ENCODE measurements at places on chromosomes 6 and 20.
A peak's percentile ranks its signal among the peaks of the same experiment; 100 is the strongest.

- no peak for DNase-seq
Measured at GRCh38 chr6:137933696-137934095, 66.6 kb downstream of the TNFAIP3 start.

- DNase-seq: no peak
Measured at GRCh38 chr6:69868961-69869360, 2.6 kb downstream of the COL19A1 start.

- DNase-seq: no peak
Measured at GRCh38 chr20:45950330-45950646, 15.8 kb downstream of the PCIF1 start.

- no peak for DNase-seq
Measured at GRCh38 chr20:16001286-16001685, 572.0 kb downstream of the KIF16B start.

GRCh38 chr6:107083921-107084320 is 31.4 kb downstream of the BEND3 start:
- DNase-seq: no peak

DNA sequence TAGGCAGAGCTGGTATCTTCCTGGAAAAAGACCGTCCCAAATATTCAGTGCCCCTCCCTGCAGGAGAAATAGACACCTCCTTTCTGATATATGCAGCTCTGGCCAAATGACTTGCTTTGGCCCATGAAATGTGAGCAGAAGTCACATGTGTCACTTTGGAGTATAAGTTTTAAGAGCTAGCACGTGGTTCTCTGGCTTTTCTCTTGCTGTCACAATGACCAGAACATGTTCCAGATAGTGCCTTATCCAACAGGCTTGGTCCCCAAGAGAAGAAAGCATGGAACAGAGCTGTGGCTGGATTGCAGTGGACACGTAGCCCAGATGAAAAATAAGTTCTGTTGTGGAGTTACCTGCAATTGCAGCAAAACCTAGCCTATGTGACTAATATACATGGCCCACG is 40.4 kb downstream of the UNC5CL start:
- DNase-seq: no peak

GRCh38 chr6:155411154-155412052 is 44.2 kb downstream of the NOX3 start:
- peak; percentile 89 for DNase-seq

DNA sequence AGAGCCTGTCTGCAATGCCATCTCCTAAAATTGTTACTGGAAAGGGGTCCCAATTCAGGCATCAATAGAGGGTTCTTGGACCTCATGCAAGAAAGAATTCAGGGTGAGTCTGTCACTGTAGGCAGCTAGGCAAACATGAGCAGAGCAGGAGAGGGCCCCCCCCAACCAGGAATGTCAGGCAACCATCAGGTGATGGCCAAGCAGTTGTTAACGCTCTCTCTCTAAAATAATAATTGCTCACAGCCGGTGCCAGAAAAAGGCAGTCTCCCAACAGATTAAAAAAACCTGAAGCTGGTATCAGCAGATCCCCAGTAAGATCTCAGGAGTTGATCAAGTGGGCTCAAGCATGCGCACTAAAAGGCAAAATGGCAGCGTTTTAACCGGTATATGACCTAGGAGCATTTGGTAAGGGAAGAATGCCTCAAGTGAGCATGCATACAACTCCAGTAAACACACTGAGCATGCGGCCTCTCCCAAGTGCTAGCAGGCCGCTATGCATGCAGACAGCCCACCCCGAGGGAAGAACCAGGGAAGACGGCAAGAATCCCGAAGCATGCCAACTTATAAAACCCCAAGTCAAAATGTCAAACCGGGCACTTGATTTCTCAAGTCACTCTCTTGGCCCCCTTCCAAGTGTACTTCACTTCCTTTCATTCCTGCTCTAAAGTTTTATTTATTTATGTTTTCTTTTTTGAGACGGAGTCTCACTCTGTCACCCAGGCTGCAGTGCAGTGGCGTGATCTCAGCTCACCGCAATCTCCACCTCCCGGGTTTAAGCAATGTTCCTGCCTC is 44.0 kb upstream of the RNGTT start:
- no peak for DNase-seq

DNA sequence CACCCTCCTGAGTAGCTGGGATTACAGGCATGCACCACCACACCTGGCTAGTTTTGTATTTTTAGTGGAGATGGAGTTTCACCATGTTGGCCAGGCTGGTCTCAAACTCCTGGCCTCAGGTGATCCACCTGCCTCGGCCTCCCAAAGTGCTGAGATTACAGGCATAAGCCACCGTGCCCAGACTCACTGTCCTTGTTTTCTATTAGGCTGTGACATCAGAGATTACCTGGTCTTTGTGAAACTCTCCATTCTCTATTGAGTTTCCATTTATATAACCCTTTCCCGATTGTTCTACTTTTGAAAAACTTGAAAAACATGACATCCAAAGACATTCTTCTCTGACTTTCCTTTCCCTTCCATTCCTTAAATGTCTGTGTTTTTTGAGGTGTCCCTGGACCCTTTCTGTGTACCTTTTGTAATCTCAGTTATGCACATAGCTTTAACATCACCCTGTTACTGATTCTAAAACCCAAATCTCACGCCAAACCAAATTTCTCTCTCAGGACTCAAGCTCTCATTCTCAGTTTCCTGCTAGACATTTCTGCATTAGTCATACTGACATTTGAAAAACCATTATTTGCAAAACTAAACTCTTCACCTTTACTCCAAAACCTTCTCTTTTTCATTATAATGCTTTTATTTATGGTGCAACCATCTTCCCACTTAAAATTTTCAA is 137.0 kb downstream of the KHDC1L start:
- DNase-seq: no peak

DNA sequence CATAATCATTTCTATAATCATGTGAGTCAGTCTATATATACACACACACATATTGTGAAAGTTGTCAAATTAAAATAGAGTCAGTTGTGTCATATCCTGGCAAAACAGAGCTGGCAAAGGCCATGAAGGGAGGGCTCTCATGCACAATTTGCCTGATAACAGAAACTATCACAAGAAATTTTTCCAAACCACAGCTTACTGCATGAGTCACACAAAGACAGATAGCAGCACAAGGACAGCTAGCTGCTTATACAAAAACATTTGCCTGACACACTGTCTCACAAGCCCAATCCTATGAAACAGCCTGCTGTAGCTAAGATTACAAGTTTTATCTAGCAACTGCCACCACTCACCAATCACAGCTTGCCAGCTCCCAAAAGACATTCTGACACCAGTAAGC is 848.5 kb upstream of the MAN1A1 start:
- no peak for DNase-seq

- no peak for DNase-seq
Measured at GRCh38 chr20:57267158-57267821, 849 bp upstream of the BMP7 start.

- DNase-seq: no peak
Measured at GRCh38 chr20:44288252-44288651, 22.8 kb downstream of the FITM2 start.

GRCh38 chr6:91482498-91482897 is 895.6 kb upstream of the MAP3K7 start:
- DNase-seq: no peak

GRCh38 chr6:89368107-89368506 is 15.6 kb upstream of the UBE2J1 start:
- DNase-seq: peak; percentile 16

DNA sequence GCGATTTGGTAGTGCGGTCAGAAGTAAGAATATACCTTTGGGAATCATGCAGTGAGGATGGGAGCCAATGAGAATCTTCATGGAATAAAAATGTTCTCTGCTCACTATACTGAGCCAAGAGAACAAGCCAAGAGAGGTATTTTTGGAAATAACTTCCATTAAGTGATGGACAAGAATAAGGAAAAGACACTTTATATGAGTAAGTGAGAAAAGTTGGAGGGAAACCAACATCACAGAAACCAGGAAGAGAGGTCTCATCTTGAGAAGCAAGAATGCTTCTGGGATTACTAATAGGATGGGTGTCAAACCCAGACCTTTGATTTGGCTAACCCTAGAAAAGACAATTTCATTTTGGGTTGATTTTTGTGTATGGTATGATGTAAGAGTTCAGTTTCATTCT is 181.2 kb upstream of the JAG1 start:
- no peak for DNase-seq

GRCh38 chr6:132736239-132736638 is 21.5 kb downstream of the VNN2 start:
- no peak for DNase-seq

DNA sequence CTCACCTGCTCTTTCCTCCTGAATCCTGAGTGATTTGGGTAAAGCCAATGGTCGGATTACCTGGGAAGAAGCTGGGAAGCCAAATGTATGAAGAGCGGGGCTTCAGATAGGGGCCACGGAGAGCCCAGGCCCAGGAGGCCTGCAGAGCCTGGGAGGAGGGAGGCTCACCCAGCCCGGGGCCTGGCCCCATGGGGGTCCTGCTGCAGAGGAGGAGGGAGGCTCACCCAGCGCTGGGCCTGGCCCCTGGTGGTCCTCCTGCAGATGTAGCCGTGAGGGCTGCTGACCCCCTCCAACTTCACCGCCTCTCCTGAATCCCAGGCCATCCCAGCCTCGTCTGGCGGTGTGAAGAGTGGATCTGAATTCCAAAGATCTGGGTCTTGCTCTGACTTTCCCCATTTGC is 368.4 kb downstream of the THBS2 start:
- DNase-seq: no peak

- no peak for DNase-seq
Measured at GRCh38 chr6:101021504-101021903, 140.4 kb upstream of the ASCC3 start.

- no peak for DNase-seq
Measured at GRCh38 chr6:104218116-104218515, 641.6 kb downstream of the HACE1 start.

DNA sequence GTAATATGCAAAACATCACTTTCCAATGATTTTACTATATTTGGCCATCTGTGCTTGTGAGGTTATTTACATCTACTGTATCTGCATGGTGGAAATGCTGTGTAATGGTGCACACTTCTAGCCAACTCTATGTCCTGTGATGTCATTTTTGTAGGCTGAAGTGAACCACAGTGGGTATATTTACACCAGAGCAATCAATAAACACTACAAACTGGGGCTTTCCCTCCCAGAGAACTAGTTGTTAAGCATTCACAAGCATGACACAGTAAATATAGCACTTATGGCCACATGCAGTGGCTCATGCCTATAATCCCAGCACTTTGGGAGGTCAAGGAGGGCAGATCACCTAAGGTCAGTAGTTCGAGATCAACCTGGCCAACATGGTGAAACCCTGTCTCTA is 4.9 kb downstream of the SLC22A2 start:
- no peak for DNase-seq

GRCh38 chr6:13288969-13289391 is 39.4 kb downstream of the TBC1D7 start:
- no peak for DNase-seq

GRCh38 chr20:25407311-25408169 is at the start of gene GINS1:
TSS of gene GINS1 (plus strand) at chr20:25407673. CDS start at chr20:25407821, 148 bp downstream.
- DNase-seq: peak; percentile 93

GRCh38 chr6:71292001-71292400 is 3.4 kb downstream of the OGFRL1 start:
- DNase-seq: no peak

GRCh38 chr6:159311618-159312017 is 142.4 kb downstream of the FNDC1 start:
- no peak for DNase-seq

- no peak for DNase-seq
Measured at GRCh38 chr6:33144373-33144772, 47.9 kb downstream of the COL11A2 start.

- DNase-seq: no peak
Measured at GRCh38 chr6:47318236-47318989, 8.7 kb upstream of the TNFRSF21 start.

- DNase-seq: no peak
Measured at GRCh38 chr20:46388201-46388836, 18.1 kb downstream of the ELMO2 start.

GRCh38 chr20:63177134-63177784 is 38.7 kb downstream of the YTHDF1 start:
- no peak for DNase-seq

DNA sequence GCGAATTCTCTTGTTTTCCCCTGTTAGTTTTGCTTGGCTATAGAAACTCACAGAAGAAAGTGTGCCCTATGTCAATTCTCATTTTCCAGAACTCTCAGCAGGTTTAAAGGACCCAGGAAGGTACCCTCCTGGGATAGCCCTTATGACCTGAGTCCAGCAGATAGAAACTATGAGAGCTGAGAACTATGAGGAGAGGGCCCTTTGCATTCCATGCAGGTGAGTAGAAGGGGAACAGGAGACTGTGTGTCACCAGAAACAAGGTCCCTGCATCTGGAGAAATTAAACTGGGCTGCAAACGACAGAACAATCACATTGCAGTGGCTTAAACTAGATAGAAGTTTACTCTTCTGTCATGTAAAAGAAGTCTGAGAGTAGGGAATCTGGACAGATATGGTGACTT is 35.7 kb upstream of the SCUBE3 start:
- DNase-seq: no peak

DNA sequence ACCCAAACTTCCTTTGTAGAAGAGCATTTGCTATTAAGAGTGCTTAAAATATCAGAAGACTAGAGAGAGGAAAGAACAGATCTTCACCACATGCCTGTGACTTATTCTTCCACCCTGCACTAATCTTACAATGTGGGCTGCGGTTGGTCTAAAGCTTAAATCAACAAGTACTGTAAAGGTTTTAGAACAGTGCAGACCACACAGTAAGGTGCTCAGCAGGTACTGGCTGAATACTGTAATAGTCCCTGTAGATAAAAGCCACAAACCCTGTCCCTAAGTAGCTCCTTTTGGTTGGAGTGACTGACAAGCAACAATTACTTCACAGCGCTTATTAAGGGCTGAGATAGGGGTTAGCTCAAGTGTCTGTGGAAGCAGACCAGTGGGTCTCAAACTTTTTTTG is 972 bp upstream of the PHF3 start:
- no peak for DNase-seq

DNA sequence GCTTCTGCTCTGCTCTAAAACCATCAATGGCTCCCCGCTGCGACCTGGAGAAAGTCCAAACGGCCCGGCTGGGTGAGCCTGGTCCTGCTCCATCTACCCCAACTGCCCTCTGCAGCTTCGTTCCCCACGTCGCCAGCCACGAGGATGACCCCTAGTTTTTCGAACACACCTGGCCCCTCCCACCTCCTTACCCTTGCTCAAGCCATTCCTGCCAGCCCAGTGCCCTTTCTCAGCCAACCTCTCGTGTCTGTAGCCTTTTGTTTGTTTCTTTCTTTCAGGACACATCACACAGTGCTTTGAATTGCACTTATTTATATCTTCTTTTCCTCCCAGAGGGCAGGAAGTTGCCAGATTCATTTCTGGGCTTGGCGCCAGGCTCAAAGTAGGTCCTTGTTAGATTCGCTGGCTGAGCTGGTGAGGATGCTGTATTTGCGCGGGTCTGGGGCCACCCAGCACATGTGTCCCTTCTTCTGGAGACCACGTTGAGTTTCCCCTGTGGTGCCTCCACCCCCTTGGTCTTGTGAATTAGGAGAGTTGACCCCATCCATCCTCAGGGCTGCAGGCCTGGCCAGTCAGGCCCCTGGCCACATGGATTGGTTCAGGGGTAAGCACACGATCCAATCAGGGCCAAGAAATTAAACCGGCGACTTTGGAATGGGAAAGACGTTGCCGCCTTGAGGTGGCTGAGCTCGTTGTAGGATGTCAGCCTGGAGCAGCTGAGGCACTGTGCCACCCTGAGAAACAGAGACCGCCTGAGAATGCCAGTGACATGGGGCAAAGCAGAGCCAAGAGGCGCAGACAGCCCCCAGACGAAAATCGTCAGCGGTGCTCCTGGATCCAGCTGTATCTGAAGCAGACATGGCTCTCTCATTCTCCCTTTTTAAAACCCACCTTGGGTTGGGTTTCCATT is 156.0 kb downstream of the CEBPB start:
- DNase-seq: peak; percentile 82
